WTC11 (cell line): ENCODE measurements at places on chromosomes 6 and 20.

- no peak for DNase-seq
Measured at GRCh38 chr6:102571236-102571908, 1177.9 kb downstream of the GRIK2 start.

- no peak for DNase-seq
Measured at GRCh38 chr6:18792866-18793265, 405.7 kb downstream of the RNF144B start.

DNA sequence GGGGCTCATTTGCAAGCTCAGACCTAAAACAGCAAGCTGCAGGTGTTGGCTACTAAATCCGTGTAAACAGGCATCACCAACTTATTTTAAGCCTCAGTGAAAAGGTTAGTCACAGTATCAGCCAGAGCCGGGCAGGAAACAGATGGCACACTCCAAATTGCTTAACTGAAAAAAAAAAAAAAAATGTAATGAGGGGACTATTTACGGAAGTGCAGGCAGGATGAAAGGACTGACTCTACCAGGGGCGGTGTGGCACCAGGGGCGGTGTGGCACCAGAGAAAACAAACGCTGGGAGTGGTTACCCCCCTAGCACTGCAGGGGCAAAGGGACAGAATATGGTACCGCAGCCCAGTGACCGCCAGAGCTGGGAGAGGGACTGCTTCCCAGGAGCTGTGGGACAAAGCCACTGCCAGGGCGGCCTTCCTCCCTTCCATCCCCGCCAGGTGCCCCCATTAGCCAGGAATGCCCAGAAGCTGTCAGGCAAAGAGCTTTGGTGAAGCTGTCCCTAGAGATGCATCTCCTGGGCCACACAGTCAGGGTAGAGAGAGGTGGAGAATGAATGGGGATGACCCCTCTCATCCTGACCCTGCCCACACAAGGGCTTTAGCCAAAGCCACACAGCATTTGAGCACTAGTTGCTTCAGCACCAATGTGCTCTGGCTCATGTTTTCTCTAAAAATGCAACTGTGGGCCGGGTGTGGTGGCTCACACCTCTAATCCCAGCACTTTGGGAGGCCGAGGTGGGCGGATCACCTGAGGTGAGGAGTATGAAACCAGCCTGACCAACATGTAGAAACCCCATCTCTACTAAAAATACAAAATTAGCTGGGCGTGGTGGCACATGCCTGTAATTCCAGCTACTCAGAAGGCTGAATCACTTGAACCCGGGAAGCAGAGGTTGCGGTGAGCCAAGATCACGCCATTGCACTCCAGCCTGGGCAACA, 39.6 kb upstream of the GFOD1 start:
- DNase-seq: no peak

- no peak for DNase-seq
Measured at GRCh38 chr6:97053643-97054411, 129.3 kb downstream of the KLHL32 start.

DNA sequence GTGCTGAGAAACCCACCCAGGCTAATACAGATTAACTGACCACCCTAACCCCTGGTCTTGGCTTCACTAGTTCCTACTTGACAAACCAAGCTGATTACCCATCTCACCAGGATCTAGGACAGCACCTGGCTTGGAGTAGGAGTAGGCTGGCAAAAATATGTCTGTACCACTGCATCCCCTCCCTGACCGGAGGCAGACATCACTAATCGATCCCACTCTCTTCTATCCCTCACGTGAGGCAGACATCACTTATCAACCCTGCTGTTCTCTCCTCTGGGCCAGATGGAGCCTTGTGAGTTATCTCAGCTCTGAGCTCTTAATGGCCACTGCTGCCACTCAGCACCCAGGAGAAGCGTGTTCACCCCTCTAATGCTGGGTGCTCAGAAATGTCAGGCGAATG, 324.3 kb downstream of the CDH4 start:
- no peak for DNase-seq

GRCh38 chr6:167472148-167472547, 147.3 kb downstream of the TTLL2 start:
- DNase-seq: no peak

- no peak for DNase-seq
Measured at GRCh38 chr6:73250016-73250415, 13.0 kb downstream of the KHDC1 start.

- no peak for DNase-seq
Measured at GRCh38 chr6:95998133-95998532, 17.6 kb upstream of the FUT9 start.

DNA sequence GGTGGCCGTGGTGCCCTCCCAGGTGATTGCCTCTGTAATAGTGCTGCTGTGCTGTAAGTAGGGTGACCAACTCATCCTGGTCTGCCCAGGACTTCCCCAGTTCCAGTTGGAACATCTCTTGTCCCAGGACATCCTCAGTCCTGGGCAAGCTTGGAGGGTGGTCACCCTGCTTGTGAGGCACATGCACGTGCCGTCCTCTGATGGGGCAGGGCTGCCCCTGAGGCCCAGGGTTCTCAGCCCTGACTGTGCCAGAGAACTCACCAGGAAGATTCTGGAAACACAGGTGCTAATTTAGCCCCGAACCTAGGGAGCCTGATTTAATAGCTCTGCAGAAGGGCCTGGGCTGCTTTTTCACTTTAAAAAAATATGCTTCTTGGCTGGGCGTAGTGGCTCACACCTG, 120.9 kb upstream of the PHACTR3 start:
- no peak for DNase-seq

- no peak for DNase-seq
Measured at GRCh38 chr6:79670789-79671188, 39.7 kb downstream of the SH3BGRL2 start.

GRCh38 chr6:121694801-121695251, 259.4 kb downstream of the GJA1 start:
- no peak for DNase-seq

- no peak for DNase-seq
Measured at GRCh38 chr6:43733471-43734293, 36.3 kb upstream of the VEGFA start.

GRCh38 chr6:108948181-108948661, 100.0 kb downstream of the ARMC2 start:
- DNase-seq: no peak

DNA sequence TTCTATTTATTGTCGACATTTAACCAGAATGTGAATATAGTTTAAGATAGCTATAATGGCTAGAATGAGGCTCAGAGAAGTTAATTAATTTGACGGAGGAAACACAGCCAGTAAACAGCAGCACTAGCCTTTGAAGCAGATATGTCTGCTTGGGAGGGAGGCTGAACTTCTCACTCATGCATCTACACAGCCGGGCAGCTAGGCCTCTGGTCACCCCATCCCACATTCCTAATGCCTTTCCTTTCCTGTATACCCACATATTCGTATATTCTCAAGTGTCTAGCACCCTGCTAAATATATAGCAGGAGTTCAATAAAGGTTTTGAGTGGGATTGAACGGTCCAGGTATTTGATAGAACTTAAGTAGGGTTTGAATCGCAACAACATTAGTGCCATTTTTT, 230.4 kb upstream of the PDE10A start:
- DNase-seq: no peak

DNA sequence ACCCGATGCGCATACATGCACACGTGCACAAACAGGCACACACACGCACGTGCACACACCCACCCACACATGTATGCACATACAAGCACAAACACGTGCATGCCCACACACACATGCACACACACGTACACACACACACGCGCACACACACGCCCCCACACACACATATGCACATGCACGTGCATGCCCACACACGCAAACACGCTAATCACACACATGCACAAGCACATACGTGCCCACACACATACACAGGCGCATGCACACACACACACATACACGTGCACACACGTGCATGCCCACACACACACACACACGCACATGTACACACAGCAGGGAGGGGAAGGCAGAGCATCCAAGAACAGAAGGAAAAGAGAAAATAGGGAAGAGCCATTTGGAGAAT, 26.8 kb upstream of the CHRNA4 start:
- DNase-seq: no peak

DNA sequence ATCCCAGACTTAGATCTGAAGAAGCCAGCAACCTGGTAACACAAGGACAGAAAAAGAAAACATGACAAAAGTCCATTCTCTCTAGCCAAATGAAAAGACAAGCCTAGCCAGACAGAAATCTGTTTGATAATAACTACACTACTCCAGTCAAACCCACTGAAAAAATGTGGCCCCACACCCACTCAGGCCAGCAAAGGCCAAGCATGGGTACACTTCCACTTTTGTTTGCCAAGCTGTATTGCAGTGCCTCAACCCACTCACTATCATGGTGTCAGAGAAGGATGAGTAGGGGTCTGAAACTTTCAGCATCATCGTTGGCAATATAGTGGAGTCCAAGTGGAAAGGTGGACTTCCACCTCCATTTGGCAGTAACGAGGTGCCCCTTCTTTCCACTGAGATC, 45.8 kb downstream of the EPM2A start:
- DNase-seq: no peak

- no peak for DNase-seq
Measured at GRCh38 chr6:126033696-126034095, 47.4 kb downstream of the TRMT11 start.

DNA sequence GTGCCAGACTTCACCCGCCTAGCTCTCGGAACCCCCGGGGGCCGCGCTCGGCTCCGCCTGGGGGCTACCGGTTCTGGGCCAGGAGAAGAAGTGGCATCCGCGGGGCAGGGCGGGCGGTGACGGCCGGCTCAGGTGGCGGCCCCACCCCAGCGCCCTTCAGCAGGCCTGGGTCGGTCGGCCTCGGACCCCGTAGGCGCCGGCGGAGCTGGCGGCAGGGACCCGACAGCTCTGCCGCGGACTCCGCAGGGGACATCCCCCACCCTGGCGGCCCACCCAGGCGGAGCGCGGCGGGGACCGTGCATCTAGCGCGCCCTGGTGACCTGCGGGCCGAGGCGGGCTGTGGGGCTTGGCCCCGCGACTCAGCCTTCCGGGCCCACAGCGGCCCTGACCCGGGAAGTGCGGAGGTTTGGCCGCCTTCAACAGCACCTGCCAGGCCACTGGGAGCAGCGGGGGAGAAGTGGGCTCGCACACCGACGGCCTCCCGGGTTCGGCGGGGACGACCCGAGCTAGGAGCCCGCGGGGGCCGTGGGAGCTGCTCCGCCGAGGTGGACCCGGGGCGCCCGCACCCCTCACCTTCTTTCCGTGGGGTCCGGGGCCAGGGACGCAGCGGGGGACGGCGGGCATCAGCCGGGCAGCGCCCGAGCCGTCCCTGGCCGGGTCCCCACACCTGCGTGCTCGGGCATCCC, 87.1 kb downstream of the TMEM242 start:
- DNase-seq: no peak

GRCh38 chr6:2818593-2818992, 23.1 kb downstream of the SERPINB1 start:
- no peak for DNase-seq

- no peak for DNase-seq
Measured at GRCh38 chr6:56729719-56730118, 87.0 kb upstream of the DST start.
